A375 (cell line): ENCODE measurements at places on chromosomes 11 and 22. TPM values are rescaled to one million over a fixed set of nuclear protein-coding genes. Genes with fewer than 3 reads are reported as not detected.

OR5M11 gene
- total RNA-seq = not detected in 2 replicates

MARK2 gene
- 19.2 and 21.6 TPM in 2 replicates for total RNA-seq

ADM2 gene
- 6.3 and 7.4 TPM in 2 replicates for total RNA-seq

MUC5B gene
- total RNA-seq = 7.2 and 8.6 TPM in 2 replicates

POU2AF1 gene
- not detected in 2 replicates for total RNA-seq

KCNK4 gene
- 0.61 and 0.68 TPM in 2 replicates for total RNA-seq

CFAP300 gene
- total RNA-seq = 1.4 and 4.1 TPM in 2 replicates

GGTLC2 gene
- not detected in 2 replicates for total RNA-seq

MS4A2 gene
- total RNA-seq = not detected in 2 replicates
